ENCODE measurements at places on chromosomes 16 and 17.
A peak's percentile ranks its signal among the peaks of the same experiment; 100 is the strongest.

DNA sequence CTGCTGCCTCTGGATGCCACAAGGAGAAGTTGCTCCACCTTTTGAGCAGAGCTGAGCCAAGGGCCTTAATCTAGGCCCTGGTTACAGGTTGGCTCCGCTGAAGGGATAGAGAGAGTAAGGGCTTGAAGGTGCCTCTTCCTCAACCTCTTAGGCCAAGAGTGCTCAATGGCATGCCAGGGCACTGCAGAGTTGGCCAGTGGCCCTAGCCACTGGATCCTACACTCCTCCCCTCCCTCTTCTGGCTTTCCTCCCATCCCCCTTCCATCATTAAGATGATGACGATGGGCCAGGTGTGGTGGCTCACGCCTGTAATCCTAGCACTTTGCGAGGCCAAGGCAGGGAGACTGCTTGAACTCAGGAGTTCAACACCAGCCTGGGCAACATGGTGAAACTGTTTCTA, 50.5 kb downstream of the MYO18A start:
- DNase-seq = no peak

DNA sequence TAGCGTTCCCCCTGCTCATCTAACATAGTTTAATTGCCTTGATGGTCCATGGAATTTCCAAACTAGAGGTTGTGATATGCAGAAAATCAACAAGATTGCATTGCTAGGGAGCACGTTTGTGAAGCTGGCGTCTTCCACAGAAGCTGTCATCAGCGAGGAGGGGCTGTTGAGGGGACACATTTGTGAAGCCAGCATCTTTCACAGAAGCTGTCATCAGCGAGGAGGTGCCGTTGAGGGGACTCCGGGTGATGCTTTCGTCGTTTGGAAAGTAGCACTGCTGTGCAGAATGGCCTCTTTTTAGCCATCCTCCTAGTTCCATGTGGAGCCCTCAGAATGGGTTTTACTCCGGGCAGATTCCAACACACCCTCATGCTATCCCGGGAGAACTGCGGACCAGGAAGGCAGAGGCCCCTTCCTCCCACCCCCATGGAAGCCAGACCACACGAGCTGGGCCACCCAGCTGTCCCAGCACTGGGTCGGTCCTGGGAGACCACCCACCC, 119.6 kb upstream of the CHMP6 start:
- DNase-seq = no peak

DNA sequence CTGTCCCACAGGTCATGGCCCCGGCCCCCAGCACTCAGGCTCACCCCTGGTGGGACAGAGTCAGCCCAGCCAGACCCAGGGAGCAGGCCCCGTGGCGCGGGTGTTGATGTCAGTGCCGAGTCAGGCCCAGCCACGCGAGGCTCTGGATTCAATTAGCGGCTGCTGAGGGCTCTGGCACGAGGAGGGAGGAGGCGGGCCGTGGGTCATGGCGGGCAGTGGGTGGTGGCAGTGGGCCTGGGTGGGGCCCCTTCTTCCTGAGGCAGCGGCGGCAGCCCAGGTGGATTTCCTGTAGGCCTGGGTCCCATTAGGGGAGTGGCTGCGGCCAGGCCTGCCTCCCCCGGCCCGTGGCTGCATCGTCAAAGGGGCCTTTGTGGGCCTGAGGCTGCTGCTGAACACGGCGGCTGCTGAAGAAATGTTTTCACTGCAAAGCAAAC, 12.9 kb downstream of the VASN start:
- DNase-seq = peak; percentile 81

DNA sequence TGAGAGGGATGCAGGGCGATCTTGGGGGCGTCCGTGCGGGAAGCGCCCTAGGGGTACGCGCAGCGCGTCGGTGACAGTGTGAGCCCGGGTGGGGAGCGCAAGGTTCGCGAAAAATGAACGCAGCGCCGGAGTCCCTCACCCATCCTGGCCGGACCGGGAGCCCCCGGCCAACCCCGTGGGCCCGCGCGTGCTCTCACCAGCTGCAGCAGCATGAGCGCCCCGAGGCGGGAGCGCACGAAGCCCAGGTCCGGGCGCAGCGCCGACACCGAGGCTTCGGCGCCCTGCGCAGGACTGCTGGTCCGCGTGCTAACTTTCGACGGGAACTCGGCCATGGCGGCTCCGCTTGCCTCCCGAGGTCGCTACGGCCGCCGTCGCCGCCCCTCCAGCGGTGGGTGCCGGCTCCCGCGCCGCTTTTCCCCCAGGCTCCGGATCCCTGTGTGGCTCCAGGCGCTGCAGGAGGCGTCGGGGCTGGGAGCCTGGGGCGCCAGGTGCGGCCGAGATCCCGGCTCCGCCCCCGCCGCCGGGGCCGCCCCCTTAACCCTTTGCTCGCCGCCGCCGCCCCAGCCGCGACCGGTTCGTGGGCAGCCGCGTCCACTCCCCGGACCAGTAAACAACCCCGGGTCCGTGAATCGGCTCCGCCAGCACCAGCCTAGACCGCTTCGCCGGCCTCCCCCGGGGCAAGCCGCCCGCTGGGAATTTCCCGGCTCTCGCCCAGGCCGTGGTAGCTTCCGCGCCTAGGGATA, at the start of gene PLLP:
TSS of gene PLLP (minus strand) at position 464 of the 743 bp plus-strand sequence. CDS start at position 332, 132 bp downstream.
- no peak for DNase-seq

DNA sequence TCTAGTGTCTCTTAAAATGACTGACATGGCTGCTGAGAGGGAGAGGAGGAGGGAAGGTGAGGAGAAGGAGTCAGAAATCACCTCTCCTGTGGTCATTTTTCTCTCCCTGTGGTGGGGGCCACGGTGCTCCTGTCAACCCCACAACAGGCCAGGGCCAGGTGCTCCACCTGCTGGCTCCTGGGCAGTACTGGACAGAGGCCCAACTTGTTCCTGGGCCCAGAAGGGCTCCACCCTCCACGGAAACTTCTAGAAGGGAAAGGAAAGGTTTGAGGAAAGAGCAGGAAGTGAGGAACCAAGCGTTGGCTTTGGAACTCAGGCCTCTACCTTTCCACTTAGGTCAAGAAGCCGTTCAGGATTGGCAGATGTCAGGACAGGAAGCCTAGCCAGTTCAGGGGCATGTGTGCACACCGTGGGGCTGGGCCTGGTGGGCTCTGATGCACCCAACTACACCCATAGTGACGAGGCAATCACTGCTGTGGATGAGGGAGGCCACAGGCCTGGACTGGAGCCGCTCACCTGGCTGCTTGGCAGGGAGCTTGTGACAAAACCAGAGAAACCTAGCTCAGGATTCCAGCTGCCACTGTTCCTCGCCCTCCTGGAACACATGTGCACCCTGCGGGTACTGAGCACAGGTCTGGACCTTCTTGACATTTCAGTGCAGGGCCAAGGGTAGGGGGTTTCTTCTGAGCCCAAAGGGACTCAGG, 36.1 kb downstream of the WNT3 start:
- DNase-seq = no peak

GRCh38 chr17:63290784-63291183, 155.3 kb downstream of the CYB561 start:
- no peak for DNase-seq

DNA sequence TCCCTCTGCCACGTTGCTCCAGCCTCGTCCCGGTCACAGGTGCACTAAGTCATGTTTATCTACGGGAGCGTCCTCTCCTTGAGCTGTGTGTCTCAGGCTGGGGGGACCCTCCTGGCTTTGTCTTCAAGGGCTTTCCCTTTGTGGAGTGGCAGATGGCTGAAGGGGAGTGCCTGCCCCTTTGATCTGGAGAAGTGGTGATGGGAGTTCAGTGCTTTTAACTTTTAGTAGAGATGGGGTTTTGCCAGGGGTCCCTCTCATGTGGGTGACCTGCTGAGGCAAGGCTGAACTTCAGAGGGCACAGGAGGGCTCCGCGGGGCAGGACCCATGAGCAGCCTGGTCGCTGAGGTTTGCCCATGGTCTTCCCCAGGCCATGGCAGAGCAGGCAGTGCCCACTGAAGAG, 73.1 kb upstream of the CDC42EP4 start:
- no peak for DNase-seq

DNA sequence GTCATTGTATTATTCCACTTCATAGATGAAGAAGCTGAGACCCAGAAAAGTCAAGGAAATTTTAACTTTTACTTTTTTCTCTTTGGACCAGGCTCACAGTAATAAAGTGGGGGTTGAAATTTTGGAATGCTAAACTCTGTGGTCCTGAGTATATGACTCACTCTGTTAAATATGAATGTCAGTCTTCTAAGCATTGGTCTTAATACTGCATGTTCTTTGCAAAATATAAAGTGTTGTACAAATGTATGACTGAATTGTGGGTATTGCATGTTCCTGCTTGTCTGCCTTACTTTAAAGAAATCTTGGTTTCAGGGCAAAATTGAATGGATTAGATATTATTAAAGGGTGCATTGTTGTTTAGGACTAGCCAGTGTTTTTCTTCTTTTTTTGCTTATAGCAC, 950.8 kb upstream of the GOT2 start:
- peak; percentile 2 for DNase-seq

- no peak for DNase-seq
Observed at GRCh38 chr16:66871840-66872239, 8.5 kb upstream of the PDP2 start.

GRCh38 chr16:24036614-24037013, 200.8 kb downstream of the PRKCB start:
- peak; percentile 20 for DNase-seq

DNA sequence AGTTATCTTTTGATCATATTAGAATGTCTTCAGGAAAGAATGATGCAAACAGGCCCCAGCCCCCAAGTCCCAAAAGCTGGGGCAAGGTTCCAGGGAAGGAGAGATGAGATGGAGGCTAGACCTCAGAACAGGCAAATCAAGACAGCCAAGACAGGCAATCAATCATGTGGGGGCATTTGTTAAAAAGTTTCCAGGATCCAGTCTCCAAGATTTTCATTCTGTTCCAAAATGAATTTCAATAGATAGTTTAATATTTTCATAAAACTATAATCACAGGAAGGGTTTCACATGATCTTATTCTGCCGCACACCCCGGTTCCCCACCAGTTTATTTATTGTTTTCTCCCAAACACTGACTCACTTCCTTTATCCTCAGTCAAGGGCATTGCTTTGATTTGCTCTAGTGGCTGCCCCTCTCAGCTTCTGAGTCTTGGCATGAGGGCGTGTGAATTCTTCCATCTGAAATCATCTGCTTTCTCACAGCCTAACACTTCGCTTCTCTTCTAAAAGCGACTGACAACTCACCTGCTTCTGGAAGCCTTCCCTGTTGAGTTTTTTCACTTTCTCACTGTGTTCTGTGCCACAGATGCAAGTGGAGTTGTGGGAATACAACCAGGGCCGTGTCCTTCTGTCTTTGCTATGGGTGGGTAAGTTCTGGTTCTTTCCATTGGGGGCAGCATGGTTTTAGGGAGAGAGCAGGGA, 12.2 kb upstream of the TERF2 start:
- peak; percentile 80 for DNase-seq

GRCh38 chr17:42131981-42132432, 9.4 kb downstream of the HSPB9 start:
- DNase-seq = no peak

GRCh38 chr17:65183736-65184135, 46.6 kb downstream of the RGS9 start:
- DNase-seq = peak; percentile 41

GRCh38 chr17:45667591-45668171, 116.4 kb upstream of the CRHR1 start:
- no peak for DNase-seq

DNA sequence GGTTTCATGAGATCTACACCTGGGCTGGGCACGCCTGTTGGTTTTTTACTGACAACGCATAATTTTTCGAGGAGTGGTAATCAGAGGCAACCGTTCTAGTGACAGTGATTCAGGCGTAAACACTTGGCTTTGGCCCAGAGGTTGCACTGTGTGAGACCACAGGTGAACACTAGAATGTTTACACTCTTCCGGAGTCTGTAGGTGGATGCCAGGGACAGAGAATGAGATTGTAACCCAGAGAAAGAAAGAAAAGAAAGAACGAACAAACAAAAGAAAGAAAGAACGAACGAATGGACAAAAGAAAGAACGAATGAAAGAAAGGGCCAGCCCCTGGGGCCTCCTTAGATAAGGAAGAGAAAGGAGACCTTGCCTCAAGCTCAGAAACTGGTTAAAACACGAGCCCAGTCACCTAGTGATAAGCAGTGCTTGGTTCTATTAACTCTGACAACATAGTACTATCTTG, 113.2 kb downstream of the PRKCB start:
- no peak for DNase-seq

- DNase-seq = peak; percentile 77
Observed at GRCh38 chr17:42681976-42682721, at the start of gene CNTNAP1. CNTNAP1 (plus strand) TSS chr17:42682531; CDS start chr17:42682830, 299 bp downstream.

GRCh38 chr16:18800293-18800692, 1.1 kb downstream of the ARL6IP1 start:
- no peak for DNase-seq

- DNase-seq = no peak
Observed at GRCh38 chr16:64116151-64116550, 1005.7 kb downstream of the CDH11 start.

GRCh38 chr17:40596261-40596919, 31.1 kb upstream of the CCR7 start:
- DNase-seq = no peak

- no peak for DNase-seq
Observed at GRCh38 chr17:32007463-32008298, 498 bp downstream of the LRRC37B start.

GRCh38 chr17:59437791-59438281, 106.4 kb downstream of the YPEL2 start:
- no peak for DNase-seq

DNA sequence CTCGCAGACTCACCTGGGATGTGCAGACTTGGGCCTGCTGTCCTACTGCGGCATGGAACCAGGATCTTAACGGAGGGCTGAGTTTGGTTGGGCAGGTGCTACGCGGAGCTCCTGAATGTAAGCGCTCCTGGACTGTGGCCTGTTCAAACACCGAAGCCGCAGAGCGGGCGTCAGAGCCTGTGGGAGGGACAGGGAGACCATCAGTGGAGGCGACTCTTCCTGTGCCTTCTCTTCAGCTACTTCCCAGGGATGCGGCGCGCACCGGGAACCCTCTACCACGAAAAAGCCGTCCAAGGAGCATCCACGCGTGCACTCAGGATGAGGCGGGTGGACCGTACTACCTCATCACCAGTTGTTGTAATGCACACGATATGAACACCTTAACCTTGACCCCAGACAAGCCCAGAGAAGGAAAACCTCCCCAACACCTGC, 2.0 kb downstream of the USP36 start:
- no peak for DNase-seq

DNA sequence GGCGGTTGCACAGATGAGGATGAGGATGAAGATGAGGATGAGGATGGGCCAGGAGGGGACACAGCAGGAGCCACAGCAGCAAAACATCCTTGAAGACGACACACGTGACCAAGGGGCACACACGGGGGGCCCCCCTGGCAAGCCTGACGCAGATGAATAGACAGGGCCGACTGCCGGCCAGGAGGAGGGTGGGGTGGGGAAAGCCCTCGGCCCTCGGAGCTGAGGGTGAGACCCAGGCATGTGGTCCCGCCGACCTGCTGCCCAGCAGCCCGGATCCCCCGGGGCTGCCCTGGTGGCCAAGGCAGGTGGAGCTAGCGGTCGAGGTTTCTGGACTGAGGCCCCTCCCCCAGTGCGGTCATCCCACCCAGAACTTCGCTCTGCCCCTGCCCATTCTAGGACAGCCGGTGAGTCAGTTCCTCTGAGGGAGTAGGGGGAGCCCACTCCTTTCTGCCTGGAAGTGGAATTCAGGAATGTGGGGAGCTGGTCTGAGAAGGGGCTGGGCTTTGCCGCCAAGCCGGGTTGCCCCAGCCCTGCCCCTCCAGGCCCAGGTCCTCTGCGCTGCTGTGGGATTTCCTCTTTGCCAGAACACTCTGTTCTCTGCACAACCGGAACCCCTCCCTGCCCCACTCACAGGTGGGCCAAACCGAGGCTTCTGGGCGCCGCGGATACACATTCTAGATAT, 9.9 kb downstream of the CYGB start:
- no peak for DNase-seq

GRCh38 chr16:86061318-86061695, 162.3 kb downstream of the IRF8 start:
- no peak for DNase-seq
